HFFc6 (cell line): ENCODE measurements at places on chromosomes 7 and 10. TPM values are rescaled to one million over a fixed set of nuclear protein-coding genes. Genes with fewer than 3 reads are reported as not detected.
A peak's percentile ranks its signal among the peaks of the same experiment; 100 is the strongest.

- DNase-seq = no peak
- H3K27ac ChIP-seq = no peak overlapping the region
- H3K4me3 ChIP-seq = no peak overlapping the region
- H3K4me1 ChIP-seq = no peaks in the 10 kb centered on the region
Observed at GRCh38 chr10:85922356-85923129, 444.1 kb downstream of the GRID1 start.

DNA sequence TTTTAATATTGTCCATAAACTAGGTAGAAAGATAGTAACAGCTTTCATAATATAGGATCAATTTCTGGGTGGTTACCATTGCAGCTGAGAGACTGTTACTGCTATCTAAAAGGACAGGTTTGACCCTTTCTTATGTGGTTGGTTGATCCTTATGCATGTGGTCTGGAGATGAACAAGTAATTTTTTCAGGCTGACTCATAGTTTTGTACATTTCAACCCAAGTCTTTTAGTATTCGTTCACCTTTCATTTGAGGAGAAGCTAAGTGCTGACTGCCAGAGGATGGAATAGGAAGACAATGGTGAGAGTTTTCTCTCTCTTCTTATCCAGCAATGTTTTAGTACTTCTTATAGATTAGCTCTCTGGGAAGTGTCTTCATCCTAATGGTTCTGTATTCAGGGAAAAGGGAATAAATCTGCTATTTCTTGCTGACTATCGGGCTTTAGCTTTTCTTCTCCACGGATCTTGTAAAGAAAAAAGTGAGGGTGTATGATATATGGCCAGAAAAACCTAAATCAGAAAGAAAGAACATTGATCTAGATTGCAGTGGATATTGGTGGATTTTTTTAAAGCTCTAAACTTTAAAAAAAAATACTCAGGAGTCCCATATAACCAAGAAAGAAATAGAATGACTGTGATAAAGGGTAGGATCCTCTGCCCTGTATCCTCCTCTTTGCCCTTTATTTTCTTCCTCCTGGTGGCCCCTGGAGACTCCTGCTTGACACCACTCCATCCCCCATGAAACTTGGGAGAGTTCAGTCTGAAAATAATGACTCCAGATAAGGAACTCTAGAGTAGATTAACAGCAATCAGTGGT is 88.0 kb downstream of the CPED1 start:
- peak overlapping the region; percentile 72 for H3K27ac ChIP-seq
- peaks cover 29% of the 10 kb centered on the region for H3K36me3 ChIP-seq
- peak overlapping the region; percentile 87 for H3K4me3 ChIP-seq
- DNase-seq = peak; percentile 79

Gene PAOX
- total RNA-seq = 3.7 to 4.2 TPM (median 4.1 TPM) in 3 replicates

GRCh38 chr7:149297034-149297755 is 35.2 kb downstream of the ZNF783 start:
- H3K36me3 ChIP-seq = peaks cover 11% of the 10 kb centered on the region
- H3K4me3 ChIP-seq = no peak overlapping the region
- peaks cover 4% of the 10 kb centered on the region; the same call in 1 of the 2 replicates for H3K27me3 ChIP-seq

Gene LRRC17
- total RNA-seq = 4.2 and 33.6 TPM in 2 replicates

Gene CPA1
- not detected in 3 replicates for total RNA-seq

- peaks cover 54% of the 10 kb centered on the region for H3K4me1 ChIP-seq
- H3K27ac ChIP-seq = peak overlapping the region; percentile 93
- peak overlapping the region; percentile 84 for H3K4me3 ChIP-seq
- H3K27me3 ChIP-seq = no peaks in the 10 kb centered on the region; the same call in 1 of the 2 replicates
Observed at GRCh38 chr10:24951201-24952142, 934 bp downstream of the PRTFDC1 start.

- H3K4me3 ChIP-seq = no peak overlapping the region
- H3K4me1 ChIP-seq = no peaks in the 10 kb centered on the region
Observed at GRCh38 chr7:50978633-50979215, 196.0 kb upstream of the GRB10 start.

- H3K36me3 ChIP-seq = peaks cover 12% of the 10 kb centered on the region
- no peak overlapping the region for H3K27ac ChIP-seq
- no peak overlapping the region for H3K4me3 ChIP-seq
- DNase-seq = no peak
- H3K4me1 ChIP-seq = no peaks in the 10 kb centered on the region
Observed at GRCh38 chr10:124484661-124485060, 23.0 kb downstream of the LHPP start.
